Suppressor macrophage treated with lipopolysaccharide for 4 hours (primary cell): ENCODE measurements at places on chromosomes 1 and 21.

DNA sequence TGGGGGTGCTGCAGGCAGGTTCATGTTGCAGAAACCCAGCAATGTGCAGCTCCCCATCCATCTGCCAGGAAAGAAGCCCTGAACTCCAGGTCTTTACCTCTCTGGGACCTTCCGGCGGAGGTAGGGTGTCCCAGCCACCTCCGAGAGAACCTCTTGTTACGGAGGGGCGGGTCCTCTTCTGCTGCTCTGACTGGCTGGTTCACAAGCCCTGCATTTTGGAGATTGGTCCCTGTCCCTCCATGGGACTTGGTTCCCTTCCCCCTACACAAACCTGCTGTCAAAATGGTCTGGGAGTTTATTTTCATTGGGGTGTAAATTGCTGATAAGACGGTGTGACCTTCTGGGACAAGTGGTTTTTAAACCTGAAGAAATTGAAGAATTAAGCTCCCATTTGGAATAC, 8.0 kb upstream of the CELSR2 start:
- no peak for DNase-seq

- no peak for DNase-seq
These were observed 36.8 kb upstream of the COL6A2 start for GRCh38 chr21:46061063-46061462.

DNA sequence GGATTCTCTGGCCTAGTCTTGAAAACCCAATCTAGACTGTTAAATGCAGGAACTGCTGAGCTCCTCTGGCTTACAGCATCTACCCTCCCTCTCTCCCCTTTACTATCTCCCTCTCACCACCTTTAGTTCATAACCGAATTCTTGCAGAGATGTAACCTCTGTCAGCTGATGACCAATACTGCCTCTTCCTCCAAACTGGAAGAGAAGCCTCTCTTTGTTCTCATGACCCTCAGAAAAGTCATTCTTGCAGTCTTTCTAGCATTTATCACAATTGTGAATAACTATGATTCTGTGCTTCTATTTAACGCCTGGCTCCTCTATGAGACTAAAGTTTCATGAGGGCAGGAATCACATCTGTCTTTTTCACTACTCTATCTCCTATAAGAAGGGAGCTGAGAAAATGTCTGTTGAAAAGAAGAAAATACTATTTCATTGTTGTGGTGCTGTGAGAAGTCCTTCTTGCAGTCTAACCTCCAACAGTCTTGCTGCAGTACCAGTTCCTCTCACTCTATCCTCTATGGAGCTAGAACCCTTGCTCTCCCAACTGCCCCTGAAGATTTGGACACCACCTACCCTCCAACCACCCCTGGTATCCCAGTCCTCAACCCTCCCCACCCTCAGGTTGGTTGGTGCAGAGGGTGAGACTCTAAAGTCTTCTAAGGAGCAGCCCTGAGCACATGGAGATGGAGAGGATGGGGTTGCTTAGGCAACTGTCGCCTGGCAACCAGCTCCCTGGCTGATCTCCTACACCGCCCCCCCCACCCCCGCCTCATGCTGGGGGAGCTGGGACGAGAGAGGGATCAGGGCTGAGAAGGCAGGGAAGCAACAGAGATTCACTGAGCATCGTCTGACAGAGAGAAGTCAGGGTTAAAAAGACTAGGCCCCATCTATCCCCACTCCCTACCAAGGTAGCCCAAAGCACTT, 13.9 kb downstream of the MEF2D start:
- DNase-seq, result no peak

GRCh38 chr1:233627376-233627775, 13.5 kb downstream of the KCNK1 start:
- no peak for DNase-seq

- DNase-seq, result no peak
These were observed 488.2 kb upstream of the PTBP2 start for GRCh38 chr1:96233422-96233821.

- DNase-seq, result no peak
These were observed 605 bp upstream of the RABGGTB start for GRCh38 chr1:75785320-75785982.

- DNase-seq, result no peak
These were observed 11.1 kb downstream of the H6PD start for GRCh38 chr1:9245661-9246060.

GRCh38 chr1:50609508-50609907, 186.3 kb upstream of the DMRTA2 start:
- no peak for DNase-seq

DNA sequence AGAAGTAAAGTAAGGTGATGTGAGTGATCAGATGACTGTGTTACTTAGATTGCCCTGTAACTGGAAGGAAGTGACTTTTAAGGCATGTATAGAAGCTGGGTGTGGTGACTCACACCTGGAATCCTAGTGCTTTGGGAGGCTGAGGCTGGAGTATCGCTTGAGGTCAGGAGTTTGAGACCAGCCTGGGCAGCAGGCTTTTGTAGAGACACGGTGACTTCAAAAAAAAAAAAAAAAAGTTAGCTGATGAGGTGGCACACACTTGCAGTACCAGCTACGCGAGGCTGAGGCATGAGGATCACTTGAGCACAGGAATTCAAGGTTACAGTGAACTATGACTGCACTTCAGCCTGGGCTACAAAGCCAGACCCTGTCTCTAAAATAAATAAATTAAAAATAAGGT, 2.3 kb upstream of the USP16 start:
- no peak for DNase-seq

DNA sequence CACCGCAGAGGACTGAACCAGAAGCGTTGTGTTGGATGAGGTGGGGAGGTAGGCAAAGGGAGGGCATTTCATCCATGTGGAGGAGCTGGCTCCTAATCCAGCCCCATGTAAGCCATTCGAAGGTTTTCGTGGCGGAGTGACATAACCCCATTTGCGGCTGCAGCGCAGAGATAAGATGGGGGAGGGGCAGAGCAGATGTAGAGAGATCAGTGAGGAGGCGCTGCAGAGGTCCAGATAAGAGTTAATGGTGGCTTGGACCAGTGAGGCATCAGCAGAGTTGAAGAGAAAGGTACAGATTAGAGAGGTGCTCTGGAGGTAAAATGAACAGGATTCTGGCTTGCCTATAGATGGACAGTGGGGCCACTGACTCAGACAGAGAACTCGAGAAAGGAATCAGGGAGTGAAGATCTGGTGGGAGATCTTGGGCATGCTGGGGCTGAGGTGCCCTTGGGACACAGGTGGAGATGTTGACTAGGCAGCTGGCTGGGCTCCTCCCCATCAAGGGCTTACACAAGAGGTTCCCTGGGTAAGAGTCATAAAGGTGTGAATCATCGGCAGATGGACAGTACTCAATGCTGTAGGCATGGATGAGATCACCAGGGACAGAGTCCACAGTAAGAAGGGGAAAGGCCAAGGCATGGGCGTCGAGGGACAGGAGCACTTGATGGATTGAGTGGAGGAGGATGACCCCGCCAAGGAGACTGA, 7.8 kb upstream of the PTPRF start:
- peak; percentile 70 for DNase-seq

- no peak for DNase-seq
These were observed 243.1 kb upstream of the PKN2 start for GRCh38 chr1:88441022-88441421.

GRCh38 chr1:119673171-119673940, 25.3 kb upstream of the ZNF697 start:
- no peak for DNase-seq

DNA sequence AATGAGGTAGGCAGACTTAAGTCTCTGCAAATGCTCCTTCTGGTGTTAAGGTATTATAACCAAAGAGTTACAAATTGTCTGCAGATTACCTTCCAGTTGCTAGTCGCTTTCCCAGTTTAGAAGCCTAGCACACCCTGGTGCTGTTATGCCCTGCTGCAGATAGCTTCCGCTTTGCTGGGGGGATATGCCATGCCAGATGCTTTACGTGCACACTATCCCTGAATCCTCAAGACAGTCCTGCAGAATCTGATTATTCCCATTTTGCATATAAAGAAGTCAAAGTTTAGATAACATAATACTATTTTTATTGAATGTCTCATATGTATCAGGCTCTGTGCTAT, 166.5 kb downstream of the DHRS3 start:
- no peak for DNase-seq

DNA sequence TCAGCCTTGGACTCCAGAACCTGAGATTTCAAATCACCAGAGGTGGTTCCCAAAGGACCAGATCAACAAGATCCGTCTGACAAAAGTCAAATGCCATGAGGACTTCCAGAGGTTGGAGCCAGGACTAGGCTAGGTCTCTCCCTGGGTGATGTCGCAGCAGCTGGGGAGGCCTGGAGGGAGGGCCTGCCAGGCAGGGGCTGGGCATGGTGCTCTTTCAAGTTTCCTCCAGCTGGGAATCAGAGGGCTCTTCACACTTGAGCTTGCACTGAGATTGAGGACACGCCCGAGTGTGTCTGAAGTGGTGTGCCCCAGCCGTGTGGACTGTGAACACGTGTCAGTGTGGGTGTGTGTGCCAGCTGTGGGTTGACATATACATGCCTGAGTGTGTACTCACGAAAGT, 21.3 kb upstream of the RSPO1 start:
- no peak for DNase-seq

- DNase-seq, result no peak
These were observed 34.9 kb upstream of the IVNS1ABP start for GRCh38 chr1:185351734-185352466.

DNA sequence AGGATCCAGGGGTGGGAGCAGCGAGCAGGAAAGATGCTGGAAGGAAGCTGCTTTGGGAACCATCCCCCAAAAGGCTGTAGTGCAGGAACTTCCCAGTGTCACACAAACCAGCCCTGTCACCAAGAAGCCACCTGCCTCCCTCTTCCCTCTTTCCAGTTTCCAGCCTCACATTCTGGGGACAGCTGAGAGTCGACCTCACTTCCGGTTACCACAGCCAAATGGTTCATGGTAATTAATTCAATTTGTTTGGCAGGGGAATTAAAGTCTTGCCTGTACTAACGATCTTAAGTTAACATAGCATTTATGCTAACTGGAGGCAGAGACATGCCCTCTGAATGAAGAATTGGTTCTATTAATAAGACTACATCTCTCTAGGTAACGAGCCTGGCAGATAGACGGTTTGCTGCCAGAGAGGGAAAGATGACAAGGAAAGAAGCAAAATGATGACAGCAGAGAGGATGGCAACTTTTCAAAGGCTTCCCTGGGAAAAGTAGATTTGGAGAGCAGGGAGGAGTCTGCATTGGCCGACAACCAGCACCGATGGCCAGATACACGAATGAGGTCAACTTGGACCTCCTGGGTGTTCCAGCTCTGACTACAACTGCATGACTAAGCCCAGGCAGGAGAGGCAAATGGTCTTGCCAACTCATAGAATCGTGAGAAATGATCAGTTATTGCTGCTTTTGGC, 64.1 kb downstream of the TMCO4 start:
- no peak for DNase-seq

- DNase-seq, result peak; percentile 81
These were observed 227.7 kb upstream of the SAMSN1 start for GRCh38 chr21:14773777-14774345.

DNA sequence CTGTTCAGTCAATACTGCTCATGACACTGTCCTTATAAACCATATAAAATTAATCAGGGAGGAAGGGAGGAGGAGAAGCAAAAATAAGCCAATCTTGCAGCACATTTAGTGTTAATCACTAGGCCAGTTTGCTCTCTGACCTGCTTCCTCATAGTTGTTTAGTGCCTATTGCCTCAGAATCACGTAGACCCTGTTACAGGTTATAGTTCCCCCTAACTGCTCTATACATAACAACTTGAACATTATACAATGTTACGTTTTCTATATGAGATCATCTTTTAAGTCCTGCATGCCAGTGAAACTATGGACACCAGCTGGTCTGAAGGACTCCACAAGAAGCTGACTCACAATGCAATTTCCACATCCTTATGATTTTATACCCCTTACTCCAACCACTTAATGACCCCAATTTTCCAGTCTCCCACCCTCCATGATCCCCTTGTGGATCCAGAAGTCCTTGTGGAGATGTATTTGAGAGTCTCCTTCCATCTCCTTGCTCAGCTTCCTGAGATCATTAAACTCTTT, 34.9 kb upstream of the TACSTD2 start:
- DNase-seq, result peak; percentile 37

GRCh38 chr1:241640867-241641622, 876 bp upstream of the CHML start:
- no peak for DNase-seq

DNA sequence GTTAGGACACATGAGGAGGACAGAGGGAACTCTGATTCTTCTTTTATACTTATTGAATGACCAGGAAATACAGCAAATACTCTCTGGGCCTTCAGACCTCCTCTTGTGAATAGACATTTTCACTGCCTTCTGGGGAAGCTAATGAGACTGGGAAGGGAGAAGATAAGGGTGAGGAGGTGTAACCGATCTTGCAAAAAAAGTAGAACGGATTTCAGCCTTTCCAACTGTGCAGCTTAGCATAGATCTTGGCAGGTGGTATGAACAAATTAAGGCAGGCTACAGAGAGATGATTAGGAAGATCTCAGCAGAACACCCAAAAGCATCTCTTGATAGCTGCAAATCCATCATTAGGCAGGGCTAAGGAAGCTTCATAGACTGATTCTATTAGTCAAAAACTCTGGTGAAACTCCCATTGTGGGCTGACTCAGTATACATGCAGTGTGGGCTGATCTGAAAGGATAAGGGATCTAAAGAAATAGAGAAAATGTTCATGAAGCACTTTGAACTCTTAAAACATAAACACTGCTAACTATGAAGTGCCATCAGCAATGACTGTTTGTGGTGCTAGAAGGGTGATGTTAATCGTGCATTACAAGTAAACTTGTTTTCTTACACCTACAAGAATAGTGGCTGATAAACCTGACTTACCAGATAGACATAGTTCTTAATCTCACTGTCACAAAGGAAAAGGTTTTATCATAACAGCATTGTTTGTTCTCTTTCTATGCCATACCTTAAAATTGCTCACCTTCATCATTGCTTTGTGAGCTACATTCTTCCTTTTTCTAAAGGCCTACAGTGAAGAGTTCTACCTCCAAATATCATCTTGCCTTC, 85.5 kb upstream of the PALMD start:
- no peak for DNase-seq

- no peak for DNase-seq
These were observed 10.3 kb downstream of the GPR25 start for GRCh38 chr1:200883118-200883517.

GRCh38 chr1:99591886-99592285, 54.0 kb upstream of the PALMD start:
- DNase-seq, result no peak

GRCh38 chr21:45330075-45330781, 42.5 kb upstream of the POFUT2 start:
- DNase-seq, result no peak

- DNase-seq, result no peak
These were observed 58.0 kb downstream of the NGF start for GRCh38 chr1:115280064-115280463.

GRCh38 chr1:23081376-23081775, 62.1 kb downstream of the KDM1A start:
- no peak for DNase-seq
